ENCODE measurements at places on chromosomes 13 and 19. TPM values are rescaled to one million over a fixed set of nuclear protein-coding genes. Genes with fewer than 3 reads are reported as not detected.

PRODH2 gene
- total RNA-seq: 116 TPM

PROZ gene
- 36.6 TPM for total RNA-seq

THSD8 gene
- not detected for total RNA-seq

COMP gene
- total RNA-seq: 0.17 TPM

RANBP3 gene
- 23.3 TPM for total RNA-seq

MEF2B gene
- 0.08 TPM for total RNA-seq

ELSPBP1 gene
- total RNA-seq: not detected

CCDC124 gene
- total RNA-seq: 21.1 TPM

- H3K36me3 ChIP-seq: no peaks in the 10 kb centered on the region
- peak overlapping the region; percentile 38 for H3K4me3 ChIP-seq
- H3K4me1 ChIP-seq: no peaks in the 10 kb centered on the region
These were observed 10.5 kb downstream of the ZNF112 start for GRCh38 chr19:44345959-44346358.

GRCh38 chr13:93224535-93224934 is 2.1 kb upstream of the GPC6 start:
- H3K4me1 ChIP-seq: peaks cover 19% of the 10 kb centered on the region
- H3K4me3 ChIP-seq: no peak overlapping the region
- no peak for DNase-seq
- peak overlapping the region; percentile 8 for H3K27ac ChIP-seq
- H3K36me3 ChIP-seq: no peaks in the 10 kb centered on the region

DNA sequence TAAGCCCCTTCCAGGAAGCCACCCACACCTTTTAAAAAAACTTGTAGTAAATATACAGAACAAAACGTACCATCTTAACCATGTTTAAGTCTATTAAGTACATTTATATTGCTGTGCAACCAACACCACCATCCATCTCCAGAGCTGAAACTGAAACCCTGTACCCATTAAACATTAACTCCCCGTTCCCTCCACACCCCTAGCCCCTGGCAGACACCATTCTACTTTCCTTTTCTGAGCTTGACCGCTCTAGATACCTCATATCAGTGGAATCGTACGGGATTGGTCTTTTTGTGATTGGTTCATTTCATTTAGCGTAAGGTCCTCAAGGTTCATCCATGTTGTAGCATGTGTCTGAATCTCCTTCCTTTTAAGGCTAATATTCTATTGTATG is 13.0 kb upstream of the SPATA13 start:
- H3K27me3 ChIP-seq: no peaks in the 10 kb centered on the region
- H3K27ac ChIP-seq: no peak overlapping the region
- DNase-seq: no peak
- no peak overlapping the region for H3K4me3 ChIP-seq
- H3K4me1 ChIP-seq: no peaks in the 10 kb centered on the region

DNA sequence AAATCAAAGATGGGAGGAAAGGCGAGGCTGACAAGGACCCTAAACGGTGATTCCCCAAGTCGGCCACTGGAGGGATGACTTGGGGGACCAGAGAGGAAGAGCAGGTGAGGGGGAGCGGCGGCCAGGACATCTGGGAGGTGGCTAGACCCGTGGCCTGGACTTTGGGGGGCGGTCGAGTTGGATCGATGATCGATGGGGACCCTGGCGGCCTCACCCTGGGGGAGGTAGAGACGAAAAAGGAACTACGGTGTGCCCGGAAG is 7.7 kb upstream of the CIRBP start:
- H3K4me1 ChIP-seq: peaks cover 26% of the 10 kb centered on the region
- peak overlapping the region; percentile 93 for H3K27ac ChIP-seq
- peak overlapping the region; percentile 52 for H3K4me3 ChIP-seq
- no peaks in the 10 kb centered on the region for H3K27me3 ChIP-seq
- DNase-seq: no peak

DNA sequence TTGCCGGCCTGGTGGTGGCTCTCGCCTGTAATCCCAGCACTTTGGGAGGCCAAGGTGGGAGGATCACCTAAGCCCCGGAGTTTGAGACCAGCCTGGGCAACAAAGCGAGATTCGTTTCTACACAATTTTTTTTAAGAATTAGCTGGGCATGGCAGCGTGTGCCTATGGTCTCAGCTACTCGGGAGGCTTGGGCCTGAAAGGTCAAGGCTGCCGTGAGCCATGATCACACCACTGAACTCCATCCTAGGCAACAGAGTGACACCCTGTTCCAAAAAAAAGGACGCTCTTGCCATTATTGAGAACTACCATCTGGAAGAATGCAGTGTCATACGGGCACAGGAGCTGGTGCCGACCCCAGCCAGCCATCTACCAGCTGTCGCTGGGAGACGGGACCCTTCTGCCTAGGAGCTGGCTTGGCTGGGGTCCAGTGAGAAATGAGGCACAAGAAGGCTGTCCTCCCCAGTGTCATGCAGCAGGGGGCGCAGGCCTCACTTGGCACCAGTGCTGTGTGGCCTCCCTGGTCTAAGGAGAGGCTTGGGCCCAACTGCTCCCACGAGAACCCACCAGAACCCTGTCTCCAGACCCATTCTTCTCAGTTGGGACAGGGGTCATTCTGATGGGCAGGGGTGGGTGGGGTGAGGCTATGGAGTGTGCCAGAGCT is 12.2 kb upstream of the RELB start:
- H3K27me3 ChIP-seq: no peaks in the 10 kb centered on the region
- no peak overlapping the region for H3K27ac ChIP-seq

DNA sequence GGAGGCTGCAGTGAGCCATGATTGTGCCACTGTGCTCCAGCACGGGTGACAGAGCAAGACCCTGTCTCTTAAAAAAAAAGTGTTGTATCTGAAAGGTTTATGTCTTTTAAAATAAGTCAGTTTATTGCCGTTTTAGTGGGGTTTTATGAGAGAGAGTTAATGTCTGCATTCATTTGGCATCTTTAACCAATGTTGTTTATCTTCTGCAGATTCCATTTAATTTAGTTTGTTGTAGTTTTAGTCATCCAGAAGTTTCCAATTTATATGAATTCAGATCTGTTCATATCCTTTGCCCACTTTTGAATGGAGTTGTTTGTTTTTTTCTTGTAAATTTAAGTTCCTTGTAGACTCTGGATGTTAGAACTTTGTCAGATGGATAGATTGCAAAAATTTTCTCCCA is 36.7 kb upstream of the LPAR6 start:
- H3K4me1 ChIP-seq: no peaks in the 10 kb centered on the region
- DNase-seq: no peak
- no peaks in the 10 kb centered on the region for H3K36me3 ChIP-seq
- no peaks in the 10 kb centered on the region for H3K27me3 ChIP-seq
- no peak overlapping the region for H3K27ac ChIP-seq
- no peak overlapping the region for H3K4me3 ChIP-seq

GRCh38 chr13:49560270-49561061 is 24.9 kb downstream of the RCBTB1 start:
- H3K27ac ChIP-seq: no peak overlapping the region
- H3K27me3 ChIP-seq: no peaks in the 10 kb centered on the region
- no peak overlapping the region for H3K4me3 ChIP-seq
- H3K4me1 ChIP-seq: peaks cover 13% of the 10 kb centered on the region
- peaks cover 9% of the 10 kb centered on the region for H3K36me3 ChIP-seq
- DNase-seq: no peak

DNA sequence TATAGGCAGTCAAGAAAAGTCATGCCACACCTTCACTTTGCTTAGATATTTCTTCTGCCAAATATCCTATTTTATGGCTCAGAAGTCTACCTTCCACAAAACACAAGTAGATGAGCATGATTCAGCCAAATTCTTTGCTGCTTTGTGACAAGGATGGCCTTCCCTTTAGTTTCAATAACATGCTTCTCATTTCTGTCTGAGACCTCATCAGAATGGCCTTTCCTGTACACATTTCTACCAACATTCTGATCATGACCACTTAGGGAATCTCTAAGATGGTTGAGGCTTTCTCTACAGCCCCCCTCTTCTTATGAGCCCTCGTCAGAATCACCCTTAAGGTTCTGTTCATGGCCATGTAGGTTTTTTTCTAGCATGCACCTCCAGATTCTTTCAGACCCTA is 96.2 kb downstream of the COL4A2 start:
- peaks cover 6% of the 10 kb centered on the region for H3K4me1 ChIP-seq
- DNase-seq: no peak

DNA sequence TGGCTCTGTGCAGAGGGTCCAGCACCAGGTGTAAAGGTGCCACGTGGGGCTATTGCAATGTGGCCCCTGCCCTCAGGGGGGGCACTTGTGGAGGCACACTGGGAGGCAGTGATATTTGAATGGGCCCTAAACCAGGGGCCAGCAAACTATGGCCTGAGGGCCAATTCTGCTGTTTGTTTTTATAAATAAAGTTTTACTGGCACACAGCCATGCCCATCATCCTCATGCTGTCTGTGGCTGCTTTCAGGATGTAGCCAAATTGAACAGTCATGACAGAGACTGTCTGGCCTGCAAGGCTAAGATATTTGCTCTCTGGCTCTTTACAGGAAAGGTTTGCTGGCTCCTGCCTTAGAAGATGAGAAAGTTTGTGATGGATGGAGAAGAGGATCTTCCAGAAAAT is 33.9 kb upstream of the RANBP3 start:
- H3K27ac ChIP-seq: no peak overlapping the region
- H3K4me3 ChIP-seq: no peak overlapping the region
- no peaks in the 10 kb centered on the region for H3K27me3 ChIP-seq
- no peaks in the 10 kb centered on the region for H3K4me1 ChIP-seq
- no peak for DNase-seq

GRCh38 chr13:36030670-36031331 is 100.4 kb downstream of the DCLK1 start:
- H3K27ac ChIP-seq: no peak overlapping the region
- H3K36me3 ChIP-seq: no peaks in the 10 kb centered on the region
- DNase-seq: no peak
- H3K4me1 ChIP-seq: no peaks in the 10 kb centered on the region

DNA sequence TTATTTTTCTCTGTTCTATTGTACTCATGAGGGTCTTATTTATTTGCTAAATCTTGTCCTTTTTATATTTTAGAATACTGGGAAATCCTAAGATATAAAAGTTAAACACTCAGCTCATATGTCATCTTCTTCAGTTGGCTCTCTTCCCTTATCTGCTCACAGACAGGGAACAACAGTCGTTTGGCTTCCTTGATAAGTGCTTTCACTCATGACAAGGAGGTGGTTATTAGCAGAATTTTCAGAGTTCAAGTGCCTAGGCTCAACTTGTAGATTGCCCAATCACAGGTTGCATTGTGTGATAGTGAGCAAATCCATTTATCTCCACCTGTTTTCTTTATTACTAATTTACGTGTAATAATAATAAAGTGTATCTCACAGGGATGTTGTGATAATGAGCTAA is 620.3 kb upstream of the PCDH20 start:
- H3K27me3 ChIP-seq: no peaks in the 10 kb centered on the region
- H3K4me1 ChIP-seq: no peaks in the 10 kb centered on the region
- no peak for DNase-seq
- H3K4me3 ChIP-seq: no peak overlapping the region

GRCh38 chr13:45441633-45442032 is 23.1 kb upstream of the COG3 start:
- H3K36me3 ChIP-seq: no peaks in the 10 kb centered on the region
- peak overlapping the region; percentile 90 for H3K27ac ChIP-seq
- no peak for DNase-seq
- H3K4me3 ChIP-seq: no peak overlapping the region
- no peaks in the 10 kb centered on the region for H3K27me3 ChIP-seq

- peaks cover 12% of the 10 kb centered on the region for H3K4me1 ChIP-seq
- no peak overlapping the region for H3K27ac ChIP-seq
- DNase-seq: no peak
- no peaks in the 10 kb centered on the region for H3K36me3 ChIP-seq
- peak overlapping the region; percentile 70 for H3K4me3 ChIP-seq
- no peaks in the 10 kb centered on the region for H3K27me3 ChIP-seq
These were observed 44.9 kb downstream of the ZNF823 start for GRCh38 chr19:11693505-11694499.

GRCh38 chr13:101655435-101655834 is 203.0 kb downstream of the ITGBL1 start:
- H3K27me3 ChIP-seq: no peaks in the 10 kb centered on the region
- H3K27ac ChIP-seq: no peak overlapping the region
- H3K4me1 ChIP-seq: no peaks in the 10 kb centered on the region
- no peak for DNase-seq
- no peaks in the 10 kb centered on the region for H3K36me3 ChIP-seq

GRCh38 chr13:77180011-77180410 is 146.9 kb downstream of the MYCBP2 start:
- H3K4me1 ChIP-seq: no peaks in the 10 kb centered on the region
- H3K27me3 ChIP-seq: no peaks in the 10 kb centered on the region
- H3K27ac ChIP-seq: no peak overlapping the region
- no peak overlapping the region for H3K4me3 ChIP-seq
- peaks cover 44% of the 10 kb centered on the region for H3K36me3 ChIP-seq
- no peak for DNase-seq

- no peaks in the 10 kb centered on the region for H3K36me3 ChIP-seq
- H3K4me1 ChIP-seq: no peaks in the 10 kb centered on the region
- no peak overlapping the region for H3K4me3 ChIP-seq
- H3K27me3 ChIP-seq: no peaks in the 10 kb centered on the region
- no peak for DNase-seq
These were observed 200.9 kb upstream of the TMTC4 start for GRCh38 chr13:100875392-100876043.

DNA sequence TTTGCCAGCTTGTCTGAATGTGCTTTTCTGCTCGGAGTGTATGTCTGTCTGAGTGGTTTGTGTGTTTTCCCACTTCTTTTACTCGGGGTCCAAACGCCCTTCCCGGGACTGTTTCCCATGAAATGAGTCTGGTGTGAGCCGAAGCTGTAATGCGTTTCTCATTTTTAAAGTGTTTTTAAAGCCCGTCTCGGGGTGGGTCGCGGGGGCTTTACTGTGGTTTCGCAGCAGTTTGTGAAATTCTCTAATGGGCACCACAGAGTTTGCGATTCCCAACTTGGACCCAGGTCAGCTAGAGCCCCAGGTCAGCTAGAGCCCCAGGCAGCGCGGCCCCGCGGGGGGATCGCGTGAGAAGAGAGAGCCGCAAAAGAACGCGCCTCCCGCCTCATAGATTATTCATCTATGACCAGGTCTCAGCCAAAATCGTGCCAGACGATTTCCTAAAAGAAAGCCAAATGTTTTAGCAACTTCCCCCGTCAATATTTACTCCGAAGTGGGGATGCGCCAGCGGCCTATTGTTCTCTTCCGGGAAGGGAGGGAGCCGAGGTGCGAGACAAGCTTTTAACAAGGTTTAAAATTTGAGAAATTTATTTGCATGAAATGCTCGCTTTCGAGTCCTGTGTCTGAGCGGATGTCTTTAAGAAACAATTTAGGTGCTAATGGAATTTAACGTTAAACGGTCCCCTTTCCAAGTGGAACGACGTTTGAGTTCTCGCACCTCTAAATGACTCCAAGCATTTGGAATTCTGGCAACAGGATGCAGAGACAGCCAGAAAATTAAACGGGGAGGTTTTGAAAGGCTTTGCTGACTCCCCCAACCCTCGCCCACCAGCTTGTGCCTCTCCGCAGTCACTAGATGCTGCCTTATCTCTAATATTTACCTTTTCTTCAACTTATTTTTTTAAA is 2.2 kb downstream of the ZIC2 start:
- peaks cover 55% of the 10 kb centered on the region for H3K27me3 ChIP-seq
- H3K36me3 ChIP-seq: no peaks in the 10 kb centered on the region
- DNase-seq: no peak
- H3K4me3 ChIP-seq: no peak overlapping the region

GRCh38 chr19:4098493-4098892 is 25.4 kb downstream of the MAP2K2 start:
- H3K4me1 ChIP-seq: no peaks in the 10 kb centered on the region
- H3K27me3 ChIP-seq: no peaks in the 10 kb centered on the region
- peaks cover 12% of the 10 kb centered on the region for H3K36me3 ChIP-seq
- H3K27ac ChIP-seq: no peak overlapping the region

- H3K4me1 ChIP-seq: peaks cover 46% of the 10 kb centered on the region
- no peaks in the 10 kb centered on the region for H3K36me3 ChIP-seq
- H3K4me3 ChIP-seq: peak within 1 kb of the TSS; percentile 41
- no peaks in the 10 kb centered on the region for H3K27me3 ChIP-seq
- peak within 1 kb of the TSS; percentile 94 for H3K27ac ChIP-seq
These were observed at the start of gene SSBP4 for GRCh38 chr19:18419195-18419698. TSS of gene SSBP4 (plus strand) at chr19:18419398. CDS start at chr19:18419649, 251 bp downstream.

All from liver (tissue), 10 donors.